ENCODE measurements at places on chromosomes 4 and X.
A peak's percentile ranks its signal among the peaks of the same experiment; 100 is the strongest.

GRCh38 chr4:39255266-39255665 lies 72.9 kb downstream of the WDR19 start:
- DNase-seq: no peak

GRCh38 chrX:43655151-43656004 lies 721 bp upstream of the MAOA start:
- peak; percentile 19 for DNase-seq

DNA sequence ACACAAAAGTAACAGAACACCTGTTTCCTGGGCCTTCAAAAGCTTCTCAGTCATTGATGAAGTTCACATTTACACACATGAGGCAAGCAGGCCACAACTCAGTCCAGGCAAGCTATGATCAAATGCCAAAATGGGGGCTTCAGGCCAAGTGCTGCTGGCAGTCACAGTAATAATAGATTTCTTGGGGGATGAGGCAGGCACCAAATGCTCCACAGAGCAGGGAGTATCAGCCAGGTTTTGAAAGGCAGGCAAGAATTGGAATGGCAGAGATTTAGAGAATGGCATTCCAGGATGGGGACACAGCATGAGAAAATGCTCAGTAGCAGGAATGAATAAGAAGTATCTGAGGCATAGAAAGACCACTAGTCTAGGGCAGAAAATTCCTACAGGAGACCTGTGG lies 52.8 kb downstream of the GRIA3 start:
- no peak for DNase-seq

DNA sequence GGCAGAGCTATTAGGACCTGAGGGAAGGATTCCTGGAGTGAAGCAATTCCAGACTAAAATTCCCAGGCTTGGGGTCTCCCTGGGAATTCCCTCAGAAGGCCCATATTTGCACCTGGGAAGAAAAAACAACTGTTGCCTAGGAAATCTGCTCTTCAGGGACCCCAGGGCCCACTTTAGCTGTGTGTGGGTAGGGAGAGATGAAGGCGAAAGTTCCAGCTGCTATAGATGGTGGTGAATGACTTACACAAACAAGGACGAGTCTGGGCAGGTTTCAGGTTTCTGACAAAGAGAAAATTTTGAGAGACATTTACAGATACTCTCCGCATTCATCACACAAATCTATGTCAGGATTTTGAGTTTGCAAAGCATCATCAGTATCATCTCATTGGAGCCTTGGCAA lies 126.1 kb downstream of the GPC3 start:
- no peak for DNase-seq

DNA sequence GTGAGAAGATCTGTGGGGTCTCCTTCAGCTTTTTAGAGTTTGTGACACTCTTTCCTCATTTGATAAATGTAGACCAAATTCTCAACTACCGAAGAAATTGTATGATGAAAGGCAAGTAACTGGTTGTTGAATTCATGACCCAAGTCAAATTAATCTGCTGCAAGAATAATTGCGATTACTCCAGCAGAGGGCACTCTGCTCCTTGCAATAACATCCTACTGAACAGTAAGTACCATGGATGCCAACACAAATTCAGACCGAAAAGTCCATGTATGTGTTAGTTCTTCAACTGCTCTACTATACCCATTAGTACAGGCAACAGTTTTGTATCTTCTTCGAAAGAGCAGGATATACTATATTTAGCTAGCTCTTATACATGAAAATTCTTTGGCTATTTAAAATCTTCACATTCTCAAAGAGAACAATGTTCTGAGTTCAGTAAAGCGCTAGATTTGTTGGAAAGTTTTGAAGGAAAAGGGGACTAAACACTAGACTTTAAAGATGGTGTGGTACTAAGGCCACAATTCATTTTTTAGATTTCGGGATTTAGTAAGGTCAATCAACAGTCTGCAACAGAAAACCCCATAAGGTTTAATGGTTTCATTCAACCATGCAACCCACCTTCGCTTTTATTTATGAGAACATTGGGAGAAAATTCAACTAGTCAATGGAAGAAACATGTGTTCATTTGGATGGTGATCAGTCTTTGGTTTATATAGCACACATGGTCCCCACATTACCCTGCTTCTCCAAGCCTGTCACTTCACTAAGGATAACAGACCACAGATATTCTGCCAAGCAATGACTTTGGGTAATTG lies 105.4 kb upstream of the TBC1D9 start:
- peak; percentile 63 for DNase-seq

DNA sequence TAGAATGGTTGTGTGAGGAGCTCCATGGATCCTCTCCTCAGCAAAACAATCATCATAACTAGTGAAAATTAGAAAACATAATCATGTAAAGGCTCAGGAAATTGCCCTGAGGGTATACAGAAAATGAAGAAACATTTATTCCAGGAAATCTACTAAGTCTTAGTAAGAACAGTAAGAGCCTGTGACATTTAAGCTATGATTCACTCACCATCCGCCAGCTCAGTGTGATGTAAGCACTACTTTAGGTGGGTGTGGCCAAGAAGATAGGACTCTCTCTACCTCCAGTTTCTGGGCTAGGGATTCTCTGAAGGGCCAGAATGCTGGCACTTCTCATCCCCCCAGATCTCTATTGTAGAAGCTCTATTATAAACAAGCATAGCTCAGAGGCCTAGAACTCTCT lies 147.5 kb downstream of the DLG3 start:
- DNase-seq: peak; percentile 48

GRCh38 chrX:65757943-65758342 lies 90.5 kb downstream of the MSN start:
- no peak for DNase-seq
